ENCODE measurements at places on chromosomes 2 and 18.

- DNase-seq = no peak
Measured at GRCh38 chr2:154704991-154705390, 6.5 kb downstream of the KCNJ3 start.

- DNase-seq = peak; percentile 61
Measured at GRCh38 chr2:12861344-12861930, 144.7 kb downstream of the TRIB2 start.

DNA sequence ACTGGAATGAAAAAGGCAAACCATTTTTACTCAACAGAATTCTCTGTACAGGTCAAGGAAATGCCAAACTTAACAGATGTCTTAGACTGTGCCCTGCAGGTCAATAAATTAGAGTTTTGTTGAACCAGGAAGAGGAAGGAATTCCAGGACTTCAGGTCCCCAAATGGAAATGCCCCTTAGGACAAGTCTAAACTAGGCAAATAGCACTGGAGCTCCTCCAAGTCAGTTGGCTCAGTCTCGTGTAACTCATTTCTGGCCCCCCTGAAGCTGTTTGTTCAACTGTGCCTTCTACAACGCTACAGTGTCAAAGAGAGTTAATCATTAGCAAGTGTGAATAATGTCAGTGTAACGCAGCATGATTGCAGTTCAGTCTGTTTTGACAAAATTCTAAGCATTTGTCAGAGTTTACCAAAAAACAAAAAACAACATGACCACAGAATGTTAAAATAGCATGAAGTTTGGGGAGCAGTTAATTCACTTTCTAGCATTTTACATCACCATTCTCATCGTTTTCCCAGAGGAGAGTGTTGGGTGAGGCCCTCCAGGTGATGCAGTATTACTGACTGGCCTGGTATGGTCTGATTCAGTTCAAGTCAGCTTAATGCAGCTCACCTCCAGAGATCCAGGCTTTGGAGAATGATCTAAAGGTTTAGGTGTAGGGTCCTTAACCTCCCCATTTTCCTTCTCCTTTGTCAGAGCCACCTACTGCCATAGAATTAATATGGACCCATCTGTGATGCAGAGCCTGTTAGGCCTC lies 108.1 kb downstream of the AQP4 start:
- no peak for DNase-seq

DNA sequence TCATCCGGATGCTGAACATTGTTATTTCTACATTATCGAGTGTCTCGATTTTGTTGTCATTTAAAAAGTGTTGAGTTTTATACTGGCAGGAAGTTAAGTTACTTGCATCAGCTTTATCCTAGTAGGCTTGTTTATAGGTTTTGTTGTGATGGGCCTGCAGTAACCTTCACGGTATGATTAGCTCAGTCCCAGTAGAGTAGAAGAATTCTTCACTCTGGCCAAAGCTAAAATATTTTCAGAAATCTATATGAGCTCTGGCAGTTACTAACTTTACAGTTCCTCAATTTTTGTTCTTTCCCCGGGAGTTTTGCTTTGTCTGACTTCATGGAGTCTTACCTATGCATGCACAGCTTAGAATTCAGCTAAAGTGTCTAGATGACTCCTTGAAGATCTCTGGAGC lies 294.9 kb downstream of the NAPG start:
- no peak for DNase-seq

DNA sequence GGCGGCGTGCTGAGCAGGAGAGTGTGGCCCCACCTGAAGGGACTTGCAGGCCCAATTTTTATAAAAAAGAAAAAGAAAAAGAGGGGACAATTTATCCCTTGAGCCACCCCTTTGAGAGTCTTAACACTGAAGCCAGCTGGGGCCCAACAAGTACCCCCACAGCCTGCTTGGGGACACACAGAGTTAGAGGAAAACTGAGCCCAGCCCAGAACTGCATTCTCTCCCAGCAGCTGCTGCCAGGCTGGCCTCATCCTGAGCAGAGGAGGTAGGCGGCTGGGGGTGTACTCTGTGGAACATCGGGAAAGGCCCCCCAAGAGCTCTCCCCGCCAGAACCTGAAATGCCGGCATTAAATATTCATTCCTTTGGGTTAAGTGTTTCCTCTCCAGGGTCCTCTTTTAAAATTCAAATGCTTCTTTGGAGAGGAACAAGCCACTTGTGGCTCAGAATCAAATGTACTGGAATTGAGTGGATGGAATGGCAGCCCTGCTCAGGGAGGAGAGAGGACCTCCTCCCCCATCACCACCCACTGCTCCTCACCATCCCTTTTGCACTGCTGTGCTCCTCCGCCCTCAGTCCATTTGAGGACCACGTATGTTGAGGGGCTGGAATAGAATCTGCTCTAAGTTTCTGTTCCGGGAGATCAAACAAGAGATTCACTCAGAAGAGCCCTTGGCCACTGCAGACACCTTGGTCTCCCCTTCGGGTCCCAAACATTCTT lies 45.6 kb downstream of the C1QL2 start:
- no peak for DNase-seq

GRCh38 chr2:105567996-105568494 lies 169.2 kb upstream of the FHL2 start:
- no peak for DNase-seq

DNA sequence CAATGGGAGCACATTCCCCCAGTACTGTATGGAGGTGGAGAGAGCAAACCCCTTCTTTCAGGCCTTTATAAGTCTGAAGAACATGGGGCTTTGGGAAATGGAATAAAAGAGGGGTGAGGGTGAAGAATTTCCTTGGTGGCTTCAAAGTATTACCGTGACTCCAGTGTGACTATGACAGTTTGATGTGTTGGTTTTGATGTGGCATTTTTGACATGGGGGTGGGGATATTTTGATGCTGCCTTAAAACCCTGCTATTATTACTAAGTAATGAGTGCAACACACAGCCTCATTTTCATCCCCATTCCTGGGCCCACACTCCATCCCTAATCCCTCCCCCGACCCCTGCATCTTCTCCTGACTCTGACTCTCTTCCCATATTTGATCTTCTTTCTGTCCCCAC lies 23.6 kb downstream of the QPCT start:
- DNase-seq = no peak

- no peak for DNase-seq
Measured at GRCh38 chr2:49296107-49296867, 142.0 kb upstream of the FSHR start.

DNA sequence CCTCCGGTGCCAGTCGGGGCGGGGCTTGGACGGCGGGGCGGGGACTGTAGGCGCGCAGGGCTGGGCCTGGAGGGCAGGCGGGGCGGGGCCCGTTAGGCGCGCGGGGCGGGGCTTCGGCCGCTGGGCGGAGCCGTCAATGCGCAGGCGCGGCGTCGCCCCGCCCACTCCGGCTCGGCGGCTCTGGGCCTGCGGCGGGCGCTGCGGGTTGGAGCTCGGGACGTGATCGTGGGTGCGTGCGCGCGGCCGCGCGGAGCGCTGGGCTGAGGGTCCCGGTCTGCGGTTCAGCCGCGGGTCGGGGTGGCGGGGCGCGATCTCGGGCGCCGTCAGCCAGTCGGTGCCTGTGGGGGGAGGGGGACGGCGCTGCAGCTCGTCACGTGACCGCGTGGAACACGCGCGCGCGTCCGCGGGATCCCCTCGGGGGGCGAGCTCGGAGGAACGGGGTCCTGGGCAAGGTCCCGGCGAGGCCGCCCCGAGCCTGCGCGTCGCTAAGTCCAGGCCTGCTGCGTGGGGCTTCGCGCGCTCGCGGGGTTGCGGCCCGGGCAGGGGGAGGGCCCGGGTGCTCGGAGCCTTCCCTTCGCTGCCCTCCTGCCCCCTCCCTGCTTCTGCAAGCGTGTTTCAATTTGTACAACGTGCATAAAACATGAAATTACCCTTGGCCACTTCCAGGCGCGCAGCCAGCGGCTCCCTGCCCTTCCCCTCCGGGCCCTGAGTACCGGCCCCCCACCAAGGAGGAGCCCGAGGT lies at the start of gene D2HGDH:
TSS of gene D2HGDH (plus strand) at position 164 of the 742 bp plus-strand sequence. CDS start 595 bp downstream, outside the sequence.
- peak; percentile 84 for DNase-seq

DNA sequence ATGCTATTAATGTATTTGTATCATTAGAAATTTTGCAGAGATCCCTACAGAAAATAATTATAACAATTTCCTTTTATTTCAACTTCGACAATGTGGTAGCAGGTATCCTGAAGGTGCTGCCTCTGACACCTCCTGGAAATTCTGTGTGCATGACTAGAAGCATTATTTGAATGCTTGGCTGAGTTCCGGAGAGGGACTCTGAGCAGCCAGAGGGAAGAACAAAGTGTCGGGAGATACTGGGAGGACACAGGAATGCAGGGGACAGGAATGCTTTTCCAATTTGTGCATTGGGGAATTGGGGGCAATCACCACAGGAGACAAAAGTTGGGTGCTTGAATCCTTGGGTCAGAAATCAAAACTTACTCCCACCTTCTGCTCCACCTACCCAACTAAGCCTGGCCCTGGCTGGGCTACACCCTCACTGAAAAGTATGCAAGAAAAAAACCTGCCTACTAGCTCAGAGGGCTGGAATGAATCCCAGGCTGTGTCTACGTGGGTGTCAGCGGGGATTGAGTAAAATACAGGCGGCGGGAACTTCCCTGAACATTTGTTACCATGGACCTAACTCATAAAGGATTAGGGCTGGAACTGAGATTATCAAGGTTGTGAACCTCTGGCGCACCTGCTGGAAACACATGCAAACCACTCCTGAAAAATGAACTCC lies 299.3 kb downstream of the SOX11 start:
- peak; percentile 15 for DNase-seq

DNA sequence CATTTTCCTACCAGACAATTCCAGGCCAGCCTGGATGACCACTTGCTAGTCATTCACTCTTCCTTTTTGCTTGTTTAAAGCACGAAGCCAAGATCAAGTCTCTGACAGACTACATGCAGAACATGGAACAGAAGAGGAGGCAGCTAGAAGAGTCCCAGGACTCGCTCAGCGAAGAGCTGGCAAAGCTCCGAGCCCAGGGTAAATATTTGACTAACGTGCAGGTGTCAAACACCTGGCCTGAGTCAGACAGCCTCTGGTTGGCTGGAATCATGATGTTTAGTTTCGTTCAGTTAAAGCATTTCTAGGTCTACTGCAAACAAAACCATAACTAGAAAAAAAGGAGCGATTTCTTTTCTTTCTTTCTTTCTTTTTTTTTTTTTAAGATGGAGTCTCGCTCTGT lies 44.2 kb upstream of the LYPD6B start:
- no peak for DNase-seq

DNA sequence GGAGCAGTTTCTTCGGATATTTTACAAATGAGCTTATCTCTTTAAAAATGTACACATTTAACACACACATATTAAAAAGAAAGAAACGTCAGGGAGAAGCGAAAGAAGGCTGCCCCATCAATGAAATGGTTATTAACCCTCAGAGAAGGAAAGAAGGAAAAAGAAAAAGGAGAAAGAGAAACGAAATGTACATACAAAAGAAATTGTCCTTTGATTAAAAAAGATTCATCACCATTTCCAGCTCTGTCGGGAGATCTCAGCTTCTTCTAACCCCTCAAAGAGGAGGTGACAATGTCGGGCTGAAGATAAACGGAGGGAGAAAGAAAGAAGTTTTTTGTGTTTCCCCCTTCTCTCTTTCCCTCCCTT lies 1.5 kb downstream of the IKZF2 start:
- DNase-seq = no peak

DNA sequence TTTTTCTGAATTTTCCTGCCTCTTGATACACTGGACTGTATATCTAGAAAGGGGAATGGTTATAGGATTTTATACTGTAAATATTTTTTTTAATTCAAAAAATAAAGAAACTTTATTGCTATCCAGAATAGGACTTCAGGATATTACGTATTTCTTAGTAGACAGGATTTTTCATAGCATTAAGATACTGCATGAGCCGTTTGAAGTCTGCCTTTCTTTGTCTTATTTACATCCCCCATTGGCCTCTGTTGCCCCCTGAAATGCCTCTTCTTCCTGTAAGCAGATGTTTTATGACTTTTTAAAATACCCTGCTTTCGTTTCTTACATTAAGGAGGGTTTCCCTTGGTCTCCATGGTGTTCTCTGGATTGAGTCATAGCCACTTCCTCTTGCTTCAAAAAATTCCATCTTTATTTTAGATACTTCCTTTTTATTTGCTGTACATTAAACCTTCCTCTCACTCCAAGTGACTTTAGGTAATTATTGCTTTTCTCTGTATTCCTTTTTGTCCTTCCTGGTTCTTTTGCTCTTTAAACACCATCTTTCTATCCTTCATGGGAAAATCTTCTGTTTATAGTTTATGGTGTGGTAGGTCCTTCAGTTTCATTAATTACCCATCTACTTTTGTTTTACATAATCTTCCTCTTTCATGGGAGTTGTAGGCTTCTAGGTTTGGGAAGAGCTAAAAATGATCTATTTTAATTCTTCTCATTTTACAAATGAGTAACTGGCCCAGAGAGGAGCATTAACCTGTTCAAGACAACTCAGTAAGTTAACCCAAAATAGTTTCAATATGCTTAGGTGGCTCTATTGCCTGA lies 72.6 kb downstream of the ZNF532 start:
- DNase-seq = peak; percentile 44

DNA sequence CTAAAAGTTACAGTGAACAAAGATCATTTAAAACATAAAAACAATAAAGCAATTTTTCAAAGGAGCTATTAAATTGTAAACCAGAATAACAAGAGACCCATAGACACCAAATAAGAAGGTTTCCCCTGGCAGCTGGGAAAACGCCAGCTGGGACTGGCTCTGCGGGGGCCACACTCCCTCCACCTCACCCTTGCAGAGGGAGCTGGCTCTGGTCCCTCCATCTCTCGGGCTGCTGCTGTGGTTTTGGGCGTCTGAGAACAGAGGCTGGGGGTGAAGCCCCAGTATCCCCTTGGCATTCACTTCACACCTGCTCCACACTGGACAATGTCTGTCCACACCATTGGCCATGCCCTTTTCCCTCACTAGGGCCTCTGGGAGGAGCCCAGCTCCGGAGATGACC lies 62.1 kb upstream of the OTOS start:
- DNase-seq = no peak

Data from fibroblast of skin of abdomen (primary cell).